ENCODE measurements at places on chromosomes 2 and 18.

DNA sequence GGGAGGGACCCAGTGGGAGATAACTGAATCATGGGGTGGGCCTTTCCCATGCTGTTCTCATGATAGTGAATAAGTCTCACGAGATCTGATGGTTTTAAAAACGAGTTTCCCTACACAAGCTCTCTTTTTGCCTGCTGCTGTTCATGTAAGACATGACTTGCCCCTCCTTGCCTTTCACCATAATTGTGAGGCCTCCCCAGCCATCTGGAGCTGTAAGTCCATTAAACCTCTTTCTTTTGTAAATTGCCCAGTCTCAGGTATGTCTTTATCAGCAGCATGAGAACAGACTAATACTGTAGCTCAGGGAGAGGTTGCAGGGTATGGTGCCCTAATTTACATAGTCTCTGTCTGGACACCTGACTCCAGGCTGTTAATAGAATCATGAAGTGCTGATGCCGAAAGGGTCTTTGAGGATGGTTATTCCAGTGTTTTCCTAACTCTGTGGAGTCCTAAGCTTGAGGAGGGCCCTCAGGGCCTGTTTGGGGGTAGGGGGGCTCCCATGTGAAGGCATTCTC lies 343.2 kb downstream of the ALK start:
- no peak for DNase-seq

- no peak for DNase-seq
Measured at GRCh38 chr2:3659447-3660432, 1.7 kb downstream of the ALLC start.

GRCh38 chr2:97845818-97846217 lies 132.4 kb downstream of the ZAP70 start:
- DNase-seq, result no peak

DNA sequence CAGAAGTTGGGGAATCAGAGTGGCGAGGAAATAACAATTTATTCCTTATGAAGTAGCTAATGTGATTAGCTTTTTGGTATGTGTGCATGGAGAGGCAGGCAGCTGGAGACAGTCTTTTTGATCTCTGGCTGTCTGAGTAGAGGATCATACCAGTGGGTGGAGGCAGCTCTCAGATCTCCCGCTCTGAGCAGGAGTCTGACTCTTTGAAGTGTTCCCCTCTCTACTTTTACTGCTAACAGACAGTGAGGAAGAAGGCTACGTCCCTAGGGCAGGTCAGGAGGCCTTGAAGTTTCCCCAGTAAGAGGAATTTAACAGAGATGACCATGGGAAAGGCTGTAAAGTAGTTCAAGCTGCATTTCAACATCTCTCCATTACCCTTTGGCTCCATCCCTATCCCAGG lies 111.9 kb upstream of the REG3A start:
- no peak for DNase-seq

DNA sequence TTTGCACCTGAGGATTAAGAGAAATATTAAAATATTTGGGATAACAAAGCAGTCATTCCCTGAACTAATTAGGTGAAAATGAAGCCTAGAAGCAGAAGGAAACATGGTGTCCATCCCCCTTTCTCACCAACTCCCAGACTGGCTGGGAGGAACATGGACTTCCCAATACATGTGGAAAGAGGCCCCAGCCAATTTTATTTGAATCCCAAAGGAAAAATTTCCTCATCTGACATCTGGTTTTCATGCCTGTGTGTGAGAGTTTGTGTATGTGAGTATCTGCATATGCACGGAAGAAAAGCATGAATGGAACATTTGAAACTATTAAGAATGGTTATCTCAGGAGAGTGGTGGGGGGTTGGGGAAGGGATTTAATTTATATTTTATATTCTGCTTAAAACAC lies 84.3 kb downstream of the COPS8 start:
- DNase-seq, result no peak

DNA sequence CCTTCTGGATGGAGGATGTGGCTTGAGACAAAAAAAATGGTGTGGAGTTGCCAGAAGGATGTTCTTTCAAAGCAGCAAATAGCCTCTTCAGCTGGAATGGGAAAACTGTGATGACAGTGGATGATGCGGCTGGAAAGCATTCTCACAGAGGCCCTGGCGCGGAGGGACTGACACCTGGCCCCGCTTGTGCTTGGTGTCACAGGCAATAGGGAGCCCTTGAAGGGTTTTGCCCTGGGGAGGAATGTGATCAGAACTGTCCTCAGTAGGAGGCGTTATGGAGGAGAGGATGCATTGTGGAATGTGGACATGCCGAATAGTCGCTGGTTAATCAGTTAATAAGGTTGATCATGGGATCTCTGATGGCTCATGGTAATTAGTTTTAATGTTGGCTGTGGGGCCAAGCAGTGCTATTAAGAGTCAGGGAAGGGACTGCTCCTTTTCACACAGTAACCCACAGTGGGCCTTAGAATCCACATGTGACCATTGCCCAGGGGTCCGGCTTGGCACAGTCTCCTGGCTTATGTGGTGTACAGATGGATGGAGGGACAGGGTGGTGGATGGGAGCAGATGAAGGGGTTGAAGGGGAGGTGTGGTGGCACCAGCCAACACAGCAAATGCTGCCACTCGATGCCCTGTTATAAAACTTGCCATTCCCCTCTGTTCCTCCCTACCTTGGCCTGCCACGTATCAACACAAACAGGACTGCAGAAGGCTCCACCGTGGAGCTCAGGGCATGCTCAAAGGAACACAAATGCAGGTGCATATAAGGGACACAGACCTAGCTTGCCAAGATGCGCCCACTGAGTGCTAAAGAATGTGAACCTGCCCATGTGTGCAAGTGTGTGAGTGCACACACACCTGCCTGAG lies 71.7 kb downstream of the CIB4 start:
- DNase-seq, result no peak

GRCh38 chr2:189474526-189474925 lies 33.3 kb downstream of the WDR75 start:
- DNase-seq, result no peak

- no peak for DNase-seq
Measured at GRCh38 chr2:68328901-68329300, 9.2 kb upstream of the CNRIP1 start.

GRCh38 chr2:58734365-58734764 lies 493.2 kb upstream of the FANCL start:
- no peak for DNase-seq

GRCh38 chr2:230423851-230424458 lies 8.0 kb downstream of the SP100 start:
- no peak for DNase-seq

DNA sequence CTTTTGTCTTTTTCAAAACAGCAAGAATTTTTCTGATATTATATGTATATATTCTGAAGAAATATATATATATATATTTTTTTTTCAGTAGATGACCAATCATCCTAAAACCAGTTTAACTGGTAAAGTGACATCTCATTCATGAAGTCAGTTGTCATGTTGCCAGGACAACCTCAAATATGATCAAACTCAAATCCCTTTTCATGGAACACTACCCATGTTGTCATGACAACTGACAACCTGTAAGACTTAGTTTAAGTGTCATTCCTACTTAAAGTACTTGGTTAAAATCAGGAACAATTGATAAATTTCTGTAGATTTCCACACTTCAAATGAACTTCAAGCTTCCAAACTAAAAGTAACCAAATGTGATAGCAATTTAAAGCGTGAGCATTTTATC lies 101.8 kb upstream of the ERBB4 start:
- DNase-seq, result no peak

DNA sequence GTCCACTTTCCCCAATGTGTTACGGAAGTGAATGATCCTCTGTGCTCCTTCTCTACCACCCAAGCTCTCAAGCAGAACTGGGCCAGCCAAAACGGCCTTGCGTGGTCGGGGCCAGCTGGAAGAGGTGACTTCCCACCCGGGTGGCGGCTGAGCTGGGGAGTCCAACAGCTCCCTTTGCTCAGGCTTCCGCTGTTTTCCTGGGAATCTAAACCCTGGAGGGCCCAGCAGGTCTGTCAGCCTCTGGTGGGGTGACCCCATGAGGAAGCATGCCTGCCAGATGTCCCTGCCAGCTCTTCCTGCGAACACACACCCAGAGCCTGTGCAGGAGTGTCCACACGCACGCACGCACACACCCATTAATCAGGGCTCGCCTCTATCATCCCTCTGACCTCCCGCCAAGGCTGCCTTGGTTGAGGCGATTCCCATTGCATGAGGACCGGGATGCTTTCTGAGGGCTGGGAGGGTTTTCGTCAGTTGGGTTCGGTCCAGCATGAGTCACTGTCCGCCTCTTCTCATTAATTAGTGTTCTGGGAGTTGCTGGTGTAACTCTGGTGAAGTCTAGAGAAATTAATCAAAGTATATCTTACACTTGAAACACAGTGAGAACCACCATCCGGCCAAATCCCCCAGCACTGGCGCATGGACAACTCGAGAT lies 90.6 kb downstream of the TWIST2 start:
- DNase-seq, result no peak

DNA sequence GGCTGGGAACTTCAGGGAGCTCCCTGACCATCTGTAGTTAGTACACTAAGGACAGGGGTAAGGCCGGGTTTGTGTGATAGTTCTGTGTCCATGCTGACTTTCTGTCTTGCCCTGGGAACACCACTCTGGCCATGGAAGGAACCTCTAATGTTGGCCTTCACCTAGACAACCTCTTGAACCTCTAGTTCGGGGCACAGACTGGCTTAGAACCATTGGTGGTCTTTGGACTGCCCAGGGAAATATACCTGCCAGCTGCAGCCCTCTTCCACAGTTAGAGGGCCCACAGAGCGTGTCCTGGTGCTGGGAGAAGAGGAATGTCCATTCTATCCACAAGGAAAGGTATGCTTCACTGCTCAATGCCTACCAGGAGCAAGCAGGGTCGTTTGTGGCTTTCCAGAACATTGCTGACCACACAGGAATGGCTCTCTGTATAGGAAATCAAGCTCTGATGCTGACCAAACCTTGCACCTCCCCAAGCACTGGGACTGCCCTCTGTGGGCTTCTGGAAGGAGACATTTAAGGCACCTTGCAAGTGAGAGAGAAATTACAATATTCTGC lies 318.8 kb upstream of the EPAS1 start:
- no peak for DNase-seq

DNA sequence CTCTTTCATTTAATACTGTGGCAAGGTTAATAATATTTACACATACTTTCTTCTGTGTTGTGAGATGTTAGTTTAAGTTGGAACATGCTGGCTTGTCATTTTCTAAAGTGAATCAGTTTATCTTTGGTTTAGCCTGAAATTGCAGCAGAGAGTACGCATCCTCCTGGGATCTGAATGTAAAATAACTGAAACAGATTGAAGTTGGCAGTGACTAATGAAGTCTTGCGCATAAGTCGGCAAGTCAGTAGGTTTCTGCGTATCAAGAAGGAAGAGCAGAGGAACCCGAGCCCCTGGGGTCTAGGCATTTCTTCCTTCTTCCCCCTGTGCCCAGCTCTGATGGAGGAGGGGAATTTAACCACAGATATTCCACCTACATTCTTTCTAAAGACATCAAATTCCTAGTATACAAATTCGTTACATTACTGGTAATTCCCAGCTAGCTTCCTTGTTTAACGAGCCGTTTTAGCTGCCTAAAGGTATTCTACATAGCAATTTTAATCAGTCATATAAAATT lies 392.1 kb upstream of the RAB12 start:
- no peak for DNase-seq

- DNase-seq, result no peak
Measured at GRCh38 chr2:42569116-42569711, 782 bp downstream of the MTA3 start.

GRCh38 chr2:191018643-191019119 lies 4.7 kb upstream of the STAT1 start:
- DNase-seq, result peak; percentile 17

- DNase-seq, result no peak
Measured at GRCh38 chr2:28654663-28655320, 96.8 kb upstream of the PPP1CB start.

All from CD4-positive, alpha-beta T cell treated with Interleukin-6 at 100 ng/mL for 8 hours (primary cell).